Left lobe of liver (tissue), 2 donors: ENCODE measurements at places on chromosomes 11 and 22.

GRCh38 chr11:96012086-96012824 lies 88.3 kb upstream of the MTMR2 start:
- no peak for DNase-seq

DNA sequence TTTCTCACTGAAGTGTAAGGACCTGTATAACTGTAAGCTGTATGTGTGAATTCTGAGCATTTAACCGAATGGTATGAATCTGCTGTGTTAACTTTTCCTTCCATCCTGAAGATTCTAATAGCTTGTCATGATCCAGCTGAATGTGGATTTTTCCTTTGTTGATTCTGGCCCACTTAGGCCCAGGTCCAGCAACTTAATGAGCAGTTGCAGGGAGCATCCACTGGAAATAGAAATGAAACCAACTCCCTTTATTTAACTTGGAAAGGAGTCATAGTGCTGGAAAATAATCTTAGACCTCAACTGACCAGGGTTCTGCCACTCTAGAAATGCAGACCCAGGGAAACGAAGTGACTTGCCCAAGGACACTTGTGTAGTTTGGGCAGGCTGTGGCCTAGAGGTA lies 142.3 kb upstream of the MTNR1B start:
- no peak for DNase-seq

- DNase-seq: no peak
These were observed 104.4 kb upstream of the PARVA start for GRCh38 chr11:12272821-12273617.

- no peak for DNase-seq
These were observed 1057.0 kb upstream of the CNTN5 start for GRCh38 chr11:97963528-97964331.

GRCh38 chr11:80362563-80363340 lies 921.9 kb upstream of the TENM4 start:
- no peak for DNase-seq
